ENCODE measurements at places on chromosomes 11 and 22. TPM values are rescaled to one million over a fixed set of nuclear protein-coding genes. Genes with fewer than 3 reads are reported as not detected.

MMP12 gene
- not detected for total RNA-seq

GRM5 gene
- total RNA-seq = not detected

PTPMT1 gene
- total RNA-seq = 57.5 TPM

APOBEC3G gene
- 56.7 TPM for total RNA-seq

GSTT2B gene
- 0.91 TPM for total RNA-seq

PTGDR2 gene
- 0.10 TPM for total RNA-seq

NPTXR gene
- total RNA-seq = 1.2 TPM

LMO1 gene
- not detected for total RNA-seq

F2 gene
- not detected for total RNA-seq

XKR3 gene
- not detected for total RNA-seq

DRD2 gene
- not detected for total RNA-seq

DDX25 gene
- total RNA-seq = not detected

NXPE2 gene
- not detected for total RNA-seq

MPPED2 gene
- not detected for total RNA-seq

C11orf71 gene
- 9.3 TPM for total RNA-seq

TSSC4 gene
- total RNA-seq = 76.4 TPM

BIRC3 gene
- total RNA-seq = 101 TPM

HBG2 gene
- not detected for total RNA-seq

GNG3 gene
- not detected for total RNA-seq

CRYBA4 gene
- not detected for total RNA-seq

RASL10A gene
- total RNA-seq = 0.65 TPM

SPDYC gene
- not detected for total RNA-seq

ART1 gene
- not detected for total RNA-seq

ATM gene
- 39.7 TPM for total RNA-seq

LYVE1 gene
- not detected for total RNA-seq

OR56A1 gene
- total RNA-seq = not detected

SEC14L2 gene
- total RNA-seq = 25.6 TPM

APOL1 gene
- total RNA-seq = 36.7 TPM

SHANK2 gene
- total RNA-seq = not detected

MS4A7 gene
- total RNA-seq = not detected

CCDC15 gene
- total RNA-seq = 3.1 TPM

ACR gene
- not detected for total RNA-seq

C11orf86 gene
- total RNA-seq = not detected

TRIM6 gene
- total RNA-seq = 0.54 TPM

PRMT3 gene
- 43.7 TPM for total RNA-seq

MFRP gene
- not detected for total RNA-seq

INTS4 gene
- total RNA-seq = 58.2 TPM

GPR83 gene
- total RNA-seq = 0.15 TPM

OVOL1 gene
- total RNA-seq = 0.10 TPM

UBE2L6 gene
- total RNA-seq = 155 TPM

MS4A6A gene
- total RNA-seq = not detected

HMGXB4 gene
- 45.7 TPM for total RNA-seq

RBM7 gene
- 38.8 TPM for total RNA-seq

CCDC89 gene
- 0.62 TPM for total RNA-seq

CNGA4 gene
- 0.10 TPM for total RNA-seq

GALNT18 gene
- 5.7 TPM for total RNA-seq

SCGB1C1 gene
- not detected for total RNA-seq

OTOG gene
- total RNA-seq = not detected

TBX10 gene
- total RNA-seq = not detected
